ENCODE measurements at places on chromosomes 2 and 18.

- no peak for DNase-seq
Observed at GRCh38 chr2:100615886-100616285, 53.1 kb downstream of the PDCL3 start.

- no peak for DNase-seq
Observed at GRCh38 chr2:98753801-98754200, 22.9 kb upstream of the MGAT4A start.

- DNase-seq = no peak
Observed at GRCh38 chr2:4715065-4715464, 977.1 kb upstream of the SOX11 start.

DNA sequence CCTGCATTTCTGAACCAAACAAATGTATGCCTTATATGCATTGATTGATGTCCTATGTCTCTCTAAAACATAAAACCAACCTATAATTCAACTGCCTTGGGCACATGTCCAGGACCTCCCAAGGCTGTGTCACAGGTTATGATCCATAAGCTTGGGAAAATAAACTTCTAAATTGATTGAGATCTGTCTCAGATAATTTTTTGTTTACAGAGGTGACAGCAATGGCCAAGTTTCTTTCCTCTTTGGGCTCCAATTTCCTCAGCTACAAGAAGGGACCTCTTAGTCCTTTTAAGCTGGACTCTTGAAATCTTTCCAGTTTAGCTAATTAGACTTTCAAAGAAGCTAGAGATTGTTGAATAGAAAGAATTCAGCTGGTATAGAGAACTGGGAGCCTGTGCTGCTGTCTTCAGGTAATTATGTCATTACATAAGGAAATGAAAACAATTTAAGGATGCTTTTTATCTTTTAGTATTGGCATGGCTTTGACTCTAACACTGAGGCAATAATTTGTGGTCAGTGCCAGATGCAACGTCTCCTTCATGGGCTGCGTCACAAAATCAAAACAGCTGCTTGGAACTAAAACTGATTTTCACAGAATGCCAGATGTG, 412.1 kb upstream of the TRIB2 start:
- DNase-seq = no peak

DNA sequence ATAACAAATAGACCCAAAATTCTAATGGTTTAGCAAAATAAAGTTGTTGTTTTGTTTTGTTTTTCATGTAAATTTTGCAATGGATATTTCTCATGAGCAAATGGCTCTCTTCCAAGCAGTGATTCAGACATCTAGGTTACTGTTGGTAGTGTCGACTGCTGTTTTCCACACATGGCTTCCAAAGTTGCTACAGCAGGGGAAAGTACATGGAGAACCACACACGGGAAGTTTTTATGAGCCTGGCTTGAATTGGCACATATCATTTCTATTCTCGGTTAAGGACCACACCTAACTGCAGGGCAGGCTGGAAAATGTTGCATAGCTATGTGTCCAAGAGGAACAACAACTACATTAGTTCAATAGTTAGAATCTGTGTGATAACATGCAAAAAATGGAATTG, 262.1 kb downstream of the GALNT13 start:
- DNase-seq = no peak

- no peak for DNase-seq
Observed at GRCh38 chr2:232026910-232027309, 65.4 kb downstream of the DIS3L2 start.

GRCh38 chr2:42147641-42148274, 21.4 kb upstream of the EML4 start:
- no peak for DNase-seq

DNA sequence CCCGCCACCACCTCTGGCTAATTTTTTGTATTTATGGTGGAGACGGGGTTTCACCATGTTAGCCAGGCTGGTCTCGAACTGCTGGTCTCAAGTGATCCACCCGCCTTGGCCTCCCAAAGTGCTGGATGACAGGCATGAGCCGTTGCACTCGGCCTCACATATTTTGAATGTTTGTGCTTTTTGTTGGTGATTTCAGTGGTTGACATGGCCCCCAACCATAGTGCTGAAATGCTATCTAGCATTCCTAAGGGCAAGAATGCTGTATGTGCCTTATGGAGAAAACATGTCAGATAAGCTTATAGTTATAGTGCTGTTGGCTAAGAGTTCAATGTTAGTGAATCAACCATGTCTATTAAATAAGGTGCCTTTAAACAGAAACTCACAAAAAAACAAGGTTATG, 8.9 kb downstream of the ZAP70 start:
- DNase-seq = no peak

GRCh38 chr2:143175438-143175837, 46.2 kb downstream of the ARHGAP15 start:
- no peak for DNase-seq

DNA sequence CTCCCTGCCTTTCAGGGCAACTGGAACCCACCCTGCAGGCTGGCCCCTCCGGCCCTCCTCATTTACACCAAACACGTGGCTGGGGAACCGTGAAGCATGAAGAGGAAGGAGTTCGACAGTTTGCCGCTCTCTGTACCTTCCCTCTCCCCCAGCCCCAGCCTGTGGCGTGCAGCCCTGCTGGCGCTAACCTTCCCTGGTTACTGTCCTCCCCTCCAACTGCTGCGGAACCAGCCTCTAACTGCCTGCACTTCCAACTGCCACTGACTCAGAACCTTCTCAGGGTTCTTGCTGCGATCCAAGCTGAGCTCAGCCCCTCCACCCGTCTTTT, 19.2 kb upstream of the GNAL start:
- DNase-seq = no peak

- DNase-seq = no peak
Observed at GRCh38 chr2:65429786-65430602, 2.4 kb downstream of the SPRED2 start.

DNA sequence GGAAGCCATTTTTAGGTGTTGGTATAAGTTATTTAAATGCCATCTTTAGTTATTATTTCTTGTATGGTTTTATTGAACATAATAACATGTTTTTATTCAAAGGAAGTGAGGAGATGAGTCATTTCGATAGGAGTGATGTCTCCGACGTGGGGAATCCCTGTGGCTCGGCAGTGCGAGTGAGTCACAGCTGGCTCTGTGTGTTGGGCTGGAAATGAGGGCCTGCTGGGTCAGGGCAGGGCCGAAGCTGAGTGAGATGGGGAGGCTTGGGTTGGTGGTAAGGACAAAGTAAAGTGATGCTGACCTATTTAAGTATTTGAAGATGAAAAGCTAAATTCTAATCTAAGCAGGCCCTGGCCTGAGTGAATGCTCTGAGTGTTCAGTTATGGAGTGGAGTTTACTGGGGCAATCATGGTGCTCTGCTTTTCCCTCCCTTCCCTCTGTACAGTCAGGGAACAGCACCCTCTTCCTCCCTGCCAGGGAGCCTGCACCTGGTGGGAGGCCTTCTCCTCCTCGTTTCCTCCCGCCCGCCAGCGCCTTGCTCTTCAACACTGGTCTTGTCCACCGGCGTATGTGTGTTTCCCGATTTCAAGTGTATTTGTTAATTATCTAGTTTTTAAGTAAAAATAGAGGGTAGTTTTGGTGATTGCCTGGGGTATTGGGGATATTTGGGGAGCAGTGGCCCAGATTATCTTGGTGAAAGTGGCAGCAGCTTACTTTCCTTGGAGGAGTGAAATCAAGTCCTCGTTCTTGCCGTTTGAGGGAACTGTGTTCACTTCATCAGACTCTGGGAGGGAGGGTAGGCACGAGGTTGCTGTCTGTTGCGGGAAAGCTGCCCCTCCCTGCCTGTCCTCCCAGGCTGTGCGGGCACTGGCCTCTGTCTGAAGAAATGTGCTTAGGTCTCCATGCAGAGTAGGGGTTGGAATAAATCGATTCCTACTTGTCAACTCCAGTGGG, 157.0 kb downstream of the LDLRAD4 start:
- peak; percentile 92 for DNase-seq

- no peak for DNase-seq
Observed at GRCh38 chr2:24830351-24830750, 37.1 kb downstream of the CENPO start.

DNA sequence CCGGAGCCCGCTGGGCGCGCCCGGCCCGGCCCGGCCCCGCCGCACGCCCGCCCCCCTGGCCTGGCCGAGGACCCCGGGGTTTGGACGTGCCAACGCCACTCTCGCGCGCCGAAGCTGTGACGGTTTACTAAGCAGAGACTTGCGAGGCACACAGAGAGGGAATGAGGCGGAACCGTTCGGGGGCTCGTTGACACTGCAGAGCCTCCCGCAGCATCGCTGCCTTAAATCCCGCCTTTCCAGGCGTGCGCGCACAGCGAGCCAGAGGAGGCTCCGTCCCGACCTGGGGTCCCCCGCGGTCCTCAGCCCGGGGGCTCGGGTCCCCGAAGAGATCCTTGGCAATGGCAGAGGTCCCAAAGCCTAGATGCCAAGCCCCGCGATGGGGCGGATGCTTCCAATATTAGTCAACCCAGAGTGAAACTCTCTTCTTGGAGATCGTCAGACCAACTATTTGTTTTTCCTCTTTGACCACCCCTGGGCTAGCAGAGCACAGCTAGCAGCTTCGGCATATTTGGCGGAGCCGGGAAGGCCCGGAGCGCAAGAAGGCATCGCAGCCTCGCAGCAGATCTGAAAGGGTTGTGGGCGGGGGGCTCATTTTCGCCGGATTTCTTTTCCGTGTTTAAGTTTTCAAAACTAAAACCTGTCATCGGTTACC, at the start of gene ZNF385B:
Gene ZNF385B (minus strand): TSS at position 197 of the 652 bp plus-strand sequence.
- no peak for DNase-seq

- DNase-seq = no peak
Observed at GRCh38 chr2:212961255-212961654, 190.2 kb downstream of the IKZF2 start.

DNA sequence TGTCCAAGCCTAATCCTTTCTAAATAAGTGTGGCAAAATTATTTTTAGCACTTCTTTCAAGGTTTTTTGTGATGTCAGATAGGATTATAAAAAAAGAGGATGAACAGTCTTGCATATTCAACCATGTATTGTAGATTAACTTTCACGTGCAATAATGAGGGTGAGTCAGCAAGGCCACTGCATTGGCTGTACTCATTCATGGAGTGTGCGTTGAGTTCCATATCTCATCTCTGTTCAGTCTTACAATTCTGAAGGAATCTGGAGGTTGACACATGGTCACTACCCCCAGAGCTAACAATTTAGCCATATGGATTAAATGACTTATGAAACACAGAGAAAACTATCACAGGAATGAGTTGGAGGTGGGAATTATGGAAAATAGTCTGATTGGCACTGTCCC, 810.5 kb downstream of the SLC4A3 start:
- DNase-seq = no peak

DNA sequence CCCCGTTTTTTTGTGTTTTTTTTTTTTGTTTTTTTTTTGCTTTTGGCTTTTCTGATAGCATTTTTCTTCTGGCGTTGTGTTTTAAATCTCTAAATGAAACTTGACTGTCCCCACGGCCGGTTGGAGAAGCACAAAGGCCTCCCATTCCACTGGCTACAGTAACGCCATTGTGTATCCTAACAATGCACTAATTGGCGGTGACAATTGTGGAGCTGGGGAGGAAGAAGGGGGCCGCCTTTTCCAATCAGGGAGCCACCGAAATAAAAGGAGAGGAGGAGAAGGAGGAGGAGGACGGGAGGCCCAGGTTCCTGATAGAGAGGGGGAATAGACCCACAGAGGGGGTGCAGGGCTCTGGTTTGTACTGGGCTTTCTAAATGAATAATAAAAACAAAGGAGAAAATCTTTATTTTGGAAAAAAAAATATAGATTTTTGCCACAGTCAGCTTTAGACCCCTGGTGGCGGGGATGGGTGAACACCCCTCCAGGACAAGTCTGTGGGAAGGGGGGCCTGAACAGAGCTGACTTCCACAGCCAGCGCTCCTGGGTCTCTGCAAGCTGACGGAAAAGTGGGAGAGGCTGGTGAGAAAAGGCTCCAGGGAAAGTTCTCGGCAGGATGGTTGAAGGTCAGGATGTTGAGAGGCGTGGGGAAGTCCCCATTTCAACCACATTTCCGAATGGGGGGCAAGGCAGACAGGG, 43.7 kb upstream of the FZD5 start:
- no peak for DNase-seq

- no peak for DNase-seq
Observed at GRCh38 chr2:236562434-236562833, 7.2 kb upstream of the ACKR3 start.

- peak; percentile 54 for DNase-seq
Observed at GRCh38 chr2:218406949-218407618, 7.4 kb downstream of the CTDSP1 start.

GRCh38 chr18:25097057-25097456, 254.9 kb downstream of the ZNF521 start:
- no peak for DNase-seq

- no peak for DNase-seq
Observed at GRCh38 chr2:77552956-77553355, 30.8 kb upstream of the LRRTM4 start.

GRCh38 chr2:25194576-25195122, 26.3 kb upstream of the POMC start:
- no peak for DNase-seq

GRCh38 chr18:54263904-54264336, 5.4 kb upstream of the POLI start:
- no peak for DNase-seq

DNA sequence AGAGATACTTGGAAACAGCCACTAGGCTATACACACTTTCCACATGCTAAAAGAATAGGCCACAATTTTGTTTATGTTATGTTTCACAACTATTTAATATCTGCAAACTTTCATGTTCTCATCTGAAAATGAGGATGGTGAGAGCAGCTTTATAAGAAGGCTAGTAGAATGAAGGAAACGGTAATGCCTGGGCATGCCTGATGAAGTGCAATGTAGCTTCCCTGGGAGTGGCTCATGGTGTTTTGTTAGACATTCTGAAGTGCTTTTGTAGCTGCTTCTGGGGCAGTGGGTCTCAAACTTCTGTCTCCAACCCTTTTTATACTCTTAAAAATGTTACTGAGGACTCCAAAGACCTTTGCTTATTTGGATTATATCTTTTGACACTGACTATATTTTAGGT, 193.3 kb upstream of the VWC2L start:
- DNase-seq = no peak

DNA sequence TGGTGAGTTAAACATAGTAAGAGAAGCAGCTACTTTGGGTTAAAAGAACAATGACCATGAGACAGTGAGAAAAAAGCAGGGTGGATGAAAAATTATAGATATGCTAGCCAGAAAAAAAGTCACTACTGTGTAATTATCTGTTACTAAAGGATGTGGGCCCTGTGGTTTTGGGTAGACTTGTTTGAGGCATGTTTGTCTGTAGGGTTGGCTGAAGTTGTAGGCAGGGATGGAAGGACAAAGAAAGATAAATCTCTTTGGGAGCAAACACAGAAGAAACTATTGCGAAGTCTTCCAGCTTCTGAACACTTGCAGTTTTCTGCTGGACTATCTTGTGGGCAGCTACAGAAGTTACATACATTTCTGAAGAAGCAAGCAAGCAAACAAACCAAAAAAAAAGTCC, 28.2 kb downstream of the RND3 start:
- DNase-seq = no peak

DNA sequence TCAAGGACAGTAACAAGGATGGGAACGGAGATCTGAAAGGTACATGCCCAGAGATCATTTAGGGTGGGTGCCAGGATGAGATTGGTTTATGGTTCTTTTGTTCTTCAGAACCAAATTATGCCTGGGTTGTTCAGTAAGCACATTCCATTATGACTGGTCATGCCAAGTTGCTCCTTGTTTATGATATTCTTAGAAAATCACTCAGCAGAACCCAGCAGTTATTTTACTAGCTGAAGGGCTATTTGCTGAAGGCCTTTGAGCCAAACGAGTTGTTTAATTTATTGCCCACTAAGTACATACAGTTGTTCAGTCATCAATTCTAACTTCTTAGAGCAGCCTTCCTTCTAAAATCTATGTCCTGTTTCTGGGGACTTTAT, 635 bp downstream of the SLC3A1 start:
- DNase-seq = no peak
